SJSA1 (cell line): ENCODE measurements at places on chromosomes 1 and 21. TPM values are rescaled to one million over a fixed set of nuclear protein-coding genes. Genes with fewer than 3 reads are reported as not detected.

- peaks cover 77% of the 10 kb centered on the region for H3K4me1 ChIP-seq
- H3K27me3 ChIP-seq, result no peaks in the 10 kb centered on the region
- no peak for DNase-seq
- H3K4me3 ChIP-seq, result no peak overlapping the region
- H3K27ac ChIP-seq, result peak overlapping the region; percentile 99
- no peaks in the 10 kb centered on the region; the same call in 1 of the 2 replicates for H3K36me3 ChIP-seq
Measured at GRCh38 chr1:243716906-243717305, 133.1 kb downstream of the AKT3 start.

- no peaks in the 10 kb centered on the region for H3K4me1 ChIP-seq
- no peak for DNase-seq
- no peak overlapping the region for H3K27ac ChIP-seq
- no peak overlapping the region for H3K4me3 ChIP-seq
- no peaks in the 10 kb centered on the region for H3K36me3 ChIP-seq
- peaks cover 30% of the 10 kb centered on the region for H3K27me3 ChIP-seq
Measured at GRCh38 chr1:159188375-159188788, 16.3 kb upstream of the ACKR1 start.

Gene HMGCS2
- total RNA-seq, result not detected in 2 replicates

Gene TAS1R1
- not detected in 2 replicates for total RNA-seq

DNA sequence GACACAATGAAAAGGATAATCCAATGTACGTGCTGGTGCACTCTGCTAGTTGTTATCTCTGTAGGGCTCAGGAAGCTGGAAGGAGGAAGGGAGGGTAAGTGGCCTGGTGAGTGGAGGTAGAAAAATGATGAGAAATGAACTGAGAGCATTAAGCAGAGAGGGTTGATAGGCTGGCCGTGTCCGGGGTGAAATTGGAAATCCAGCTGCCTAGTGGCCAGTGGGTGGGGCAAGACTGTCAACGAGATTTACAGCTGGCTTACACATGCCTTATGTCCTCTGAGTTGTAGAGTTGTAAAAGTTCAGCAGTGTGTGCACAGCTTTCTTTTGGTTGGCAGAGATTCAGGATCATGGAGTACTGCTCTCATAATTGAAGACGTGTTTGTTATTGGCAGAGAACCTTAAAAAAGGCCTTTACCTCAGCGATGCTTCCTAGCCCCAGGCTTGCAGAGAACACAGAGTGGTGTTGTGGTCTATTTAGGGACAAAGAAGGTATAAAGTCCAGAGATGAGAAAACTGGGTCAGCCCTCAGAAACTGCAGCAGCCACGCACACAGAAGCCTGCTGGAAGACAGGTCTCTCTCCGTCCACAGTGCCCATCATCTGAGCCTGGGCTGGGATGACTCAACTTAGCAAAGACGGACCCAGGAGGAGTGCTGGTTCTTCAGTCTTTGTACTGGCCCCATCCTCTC, 132.4 kb downstream of the EDEM3 start:
- H3K36me3 ChIP-seq, result no peaks in the 10 kb centered on the region
- H3K4me3 ChIP-seq, result no peak overlapping the region

DNA sequence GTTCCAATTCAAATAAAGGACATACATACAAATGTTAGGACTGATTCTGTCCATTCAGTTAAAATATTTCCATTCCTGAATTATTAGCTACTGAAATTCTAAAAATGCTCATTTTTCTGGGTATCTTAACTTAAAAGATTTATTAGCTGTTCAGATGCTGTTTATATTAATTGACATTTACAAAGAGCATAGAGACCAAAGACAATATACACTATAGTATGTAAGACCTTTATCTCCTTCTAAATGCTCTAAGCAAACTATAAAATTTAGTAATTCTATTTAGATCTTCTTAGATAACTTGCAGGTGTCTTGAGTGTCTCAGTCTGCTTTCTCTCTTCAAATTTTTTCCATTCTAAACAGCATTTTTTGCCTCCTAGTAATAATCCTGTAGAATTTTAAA, 39.3 kb downstream of the VAMP4 start:
- H3K27me3 ChIP-seq, result no peaks in the 10 kb centered on the region
- no peaks in the 10 kb centered on the region; the same call in 1 of the 2 replicates for H3K4me1 ChIP-seq
- no peaks in the 10 kb centered on the region; the same call in 1 of the 2 replicates for H3K36me3 ChIP-seq
- no peak overlapping the region for H3K27ac ChIP-seq
- no peak for DNase-seq

- peaks cover 18% of the 10 kb centered on the region for H3K36me3 ChIP-seq
- peak overlapping the region; percentile 69 for H3K27ac ChIP-seq
- DNase-seq, result no peak
- no peaks in the 10 kb centered on the region for H3K27me3 ChIP-seq
- H3K4me3 ChIP-seq, result peak overlapping the region; percentile 90
Measured at GRCh38 chr1:15618077-15618654, 908 bp downstream of the DDI2 start.

DNA sequence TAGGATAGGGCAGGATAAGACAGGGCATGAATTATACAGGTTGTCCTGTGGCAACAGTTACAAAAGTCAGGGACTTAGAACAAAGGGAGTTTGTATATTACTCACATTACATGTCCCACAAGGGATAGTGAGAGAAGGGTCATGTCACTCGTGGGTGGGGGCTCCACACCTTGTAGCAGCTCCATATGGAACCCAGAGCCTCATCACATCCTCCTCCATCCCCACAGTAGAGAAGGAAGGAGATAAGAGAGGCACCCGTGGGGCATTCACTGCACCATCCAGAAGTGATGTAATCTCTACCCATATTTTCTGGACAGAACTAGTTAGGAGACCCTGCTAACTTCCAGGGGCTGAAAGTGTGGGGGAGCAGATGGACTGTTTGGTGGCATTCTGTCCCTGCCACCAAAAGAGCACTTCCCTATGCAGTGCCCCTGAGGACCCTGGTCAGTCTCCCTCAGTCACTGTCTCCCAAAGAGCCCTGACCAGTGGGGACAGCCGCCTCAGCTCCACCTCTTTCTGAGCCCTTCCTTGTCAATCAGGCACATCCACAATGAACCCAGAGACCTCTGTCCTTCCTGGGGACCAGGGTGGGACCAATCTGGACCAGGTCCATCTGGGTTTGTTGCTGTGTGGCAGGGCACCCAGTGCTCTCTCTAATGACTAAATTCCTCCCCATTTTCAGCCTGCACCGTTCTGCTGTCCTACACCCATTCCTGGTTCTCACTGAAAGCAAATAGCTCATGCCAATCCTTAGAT, 154.8 kb upstream of the ETV3 start:
- no peak overlapping the region for H3K4me3 ChIP-seq
- no peak for DNase-seq
- no peaks in the 10 kb centered on the region for H3K36me3 ChIP-seq

Gene MYCBP
- total RNA-seq, result 28.9 and 29.8 TPM in 2 replicates

Gene LCK
- total RNA-seq, result not detected in 2 replicates

- DNase-seq, result no peak
- no peaks in the 10 kb centered on the region for H3K27me3 ChIP-seq
- H3K27ac ChIP-seq, result no peak overlapping the region
- H3K4me1 ChIP-seq, result peaks cover 7% of the 10 kb centered on the region; the same call in 1 of the 2 replicates
Measured at GRCh38 chr1:224392411-224393249, 36.0 kb downstream of the CNIH4 start.

GRCh38 chr1:223343692-223344091, 20.3 kb downstream of the SUSD4 start:
- H3K27ac ChIP-seq, result no peak overlapping the region
- H3K4me3 ChIP-seq, result no peak overlapping the region
- no peaks in the 10 kb centered on the region for H3K4me1 ChIP-seq
- peaks cover 3% of the 10 kb centered on the region for H3K27me3 ChIP-seq
- DNase-seq, result no peak

DNA sequence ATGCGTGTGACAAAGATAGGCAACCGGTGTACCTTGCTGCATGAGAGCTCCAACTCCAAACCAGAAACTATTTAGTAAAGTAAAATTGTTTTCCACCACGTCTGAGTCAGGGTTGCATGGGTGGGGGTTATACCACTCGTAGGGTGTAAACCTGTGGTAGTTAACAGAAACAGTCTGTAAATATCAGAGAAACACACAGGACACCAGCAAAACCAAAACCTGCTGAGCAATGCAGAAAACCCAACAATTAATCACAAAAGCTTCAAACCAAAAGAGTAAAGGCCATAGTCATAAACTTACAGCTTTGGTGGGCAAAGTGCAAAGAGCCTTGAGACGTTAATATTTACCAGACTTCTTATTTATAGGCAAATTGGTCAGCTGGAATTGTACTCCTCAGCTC, 282.7 kb downstream of the BACH1 start:
- no peaks in the 10 kb centered on the region for H3K27me3 ChIP-seq
- no peak overlapping the region for H3K4me3 ChIP-seq
- no peaks in the 10 kb centered on the region for H3K4me1 ChIP-seq
- H3K27ac ChIP-seq, result no peak overlapping the region
- H3K36me3 ChIP-seq, result no peaks in the 10 kb centered on the region

DNA sequence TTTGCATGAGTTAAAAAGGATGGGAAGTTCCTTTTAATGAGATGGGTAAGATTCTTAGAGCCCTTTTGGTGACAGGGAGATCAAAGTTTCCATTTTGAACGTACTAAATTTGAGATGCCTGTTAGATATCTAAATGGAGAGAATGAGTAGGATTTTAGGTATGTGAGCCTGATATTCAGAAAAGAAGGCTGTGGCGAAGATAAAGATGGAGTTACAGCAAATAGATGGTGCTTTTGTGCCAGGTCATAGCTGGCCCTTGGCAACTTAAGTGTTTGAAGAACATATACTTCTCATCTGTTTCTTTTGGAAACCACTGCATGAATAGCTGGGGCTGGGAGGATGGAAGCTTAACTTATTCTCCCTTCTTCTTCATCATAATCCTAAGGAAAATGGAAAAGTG, 282.5 kb downstream of the PTBP2 start:
- H3K4me1 ChIP-seq, result peaks cover 16% of the 10 kb centered on the region
- H3K4me3 ChIP-seq, result no peak overlapping the region
- H3K36me3 ChIP-seq, result no peaks in the 10 kb centered on the region
- no peak overlapping the region for H3K27ac ChIP-seq

GRCh38 chr21:45747802-45748445, 104.4 kb downstream of the PCBP3 start:
- H3K27ac ChIP-seq, result peak overlapping the region; percentile 80
- peaks cover 37% of the 10 kb centered on the region for H3K4me1 ChIP-seq
- DNase-seq, result peak; percentile 92
- H3K36me3 ChIP-seq, result peaks cover 13% of the 10 kb centered on the region

DNA sequence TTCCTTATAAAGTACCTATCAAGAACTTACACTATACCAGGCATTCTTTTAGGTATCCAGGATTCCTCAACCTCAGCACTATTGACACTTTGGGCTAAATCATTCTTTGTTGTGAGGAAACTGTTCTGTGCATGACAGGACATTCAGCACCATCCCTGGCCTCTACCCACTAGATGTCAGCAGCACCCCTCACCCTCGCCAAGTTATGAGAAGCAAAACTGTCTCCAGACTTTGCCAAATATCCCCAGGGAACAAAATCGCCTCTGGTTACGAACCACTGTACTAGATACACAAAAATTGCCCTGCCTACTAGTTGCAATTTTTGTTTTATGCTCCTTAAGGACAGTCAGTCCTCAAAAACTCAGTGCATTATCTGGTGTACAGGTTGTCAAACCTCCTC, 35.7 kb downstream of the PALMD start:
- peaks cover 57% of the 10 kb centered on the region for H3K4me1 ChIP-seq
- H3K27me3 ChIP-seq, result no peaks in the 10 kb centered on the region
- DNase-seq, result peak; percentile 59
- H3K4me3 ChIP-seq, result no peak overlapping the region
- H3K27ac ChIP-seq, result peak overlapping the region; percentile 87
- no peaks in the 10 kb centered on the region for H3K36me3 ChIP-seq

DNA sequence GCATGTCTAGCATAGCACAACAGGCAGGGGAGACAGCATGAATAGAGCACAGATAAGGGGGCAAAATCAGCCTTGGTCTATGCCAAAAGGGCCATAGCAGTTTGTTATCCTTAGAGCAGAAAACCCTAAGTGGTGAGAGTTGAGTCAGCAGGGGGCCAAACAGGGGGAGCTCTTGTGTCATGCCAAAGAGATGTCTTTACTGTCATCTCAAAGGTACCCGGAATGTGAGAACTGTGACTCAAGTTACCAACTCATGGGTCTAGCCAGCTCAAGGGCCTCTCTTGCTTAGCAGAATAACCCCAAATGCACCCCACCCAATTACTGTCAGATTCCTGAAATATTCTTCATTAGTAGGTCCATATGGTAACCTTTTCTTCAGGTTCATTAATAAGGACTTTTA, 45.9 kb upstream of the NRDC start:
- DNase-seq, result peak; percentile 59
- H3K36me3 ChIP-seq, result peaks cover 29% of the 10 kb centered on the region
- H3K27ac ChIP-seq, result peak overlapping the region; percentile 38
- H3K4me1 ChIP-seq, result peaks cover 53% of the 10 kb centered on the region
- H3K27me3 ChIP-seq, result no peaks in the 10 kb centered on the region

- no peak overlapping the region for H3K4me3 ChIP-seq
- no peaks in the 10 kb centered on the region for H3K27me3 ChIP-seq
- H3K27ac ChIP-seq, result no peak overlapping the region
- no peaks in the 10 kb centered on the region for H3K36me3 ChIP-seq
- no peaks in the 10 kb centered on the region for H3K4me1 ChIP-seq
Measured at GRCh38 chr21:40602080-40602479, 244.9 kb downstream of the DSCAM start.

DNA sequence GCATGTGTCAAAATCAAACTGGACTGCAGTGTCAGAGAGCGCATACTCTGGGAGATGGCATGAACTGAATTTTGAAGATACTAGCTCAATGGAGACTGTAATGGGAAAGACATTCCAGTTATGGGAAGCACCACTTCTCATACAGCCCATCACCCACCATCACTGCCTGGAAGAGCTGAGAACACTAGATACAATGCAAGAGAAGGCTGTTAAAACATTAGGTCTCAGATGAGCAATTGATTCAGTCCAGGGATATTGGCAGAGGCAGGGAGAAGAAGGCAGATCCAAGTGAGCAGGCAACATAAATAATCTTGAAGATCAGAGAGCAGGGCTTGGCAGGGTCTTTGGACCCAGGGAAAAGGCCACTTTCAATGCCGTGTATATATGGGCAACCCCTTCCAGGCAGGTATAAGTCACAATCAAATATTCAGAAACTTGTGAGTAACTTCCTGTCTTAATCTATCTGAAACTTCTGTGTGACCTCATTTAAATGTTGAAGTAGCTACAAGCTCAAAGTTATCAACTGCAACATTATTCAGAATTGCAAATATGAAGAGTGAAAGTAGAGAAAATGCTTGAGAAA, 290.3 kb upstream of the SGIP1 start:
- peaks cover 23% of the 10 kb centered on the region for H3K4me1 ChIP-seq
- H3K27ac ChIP-seq, result no peak overlapping the region
- no peaks in the 10 kb centered on the region for H3K27me3 ChIP-seq
- no peak overlapping the region for H3K4me3 ChIP-seq
- no peak for DNase-seq
- no peaks in the 10 kb centered on the region for H3K36me3 ChIP-seq

DNA sequence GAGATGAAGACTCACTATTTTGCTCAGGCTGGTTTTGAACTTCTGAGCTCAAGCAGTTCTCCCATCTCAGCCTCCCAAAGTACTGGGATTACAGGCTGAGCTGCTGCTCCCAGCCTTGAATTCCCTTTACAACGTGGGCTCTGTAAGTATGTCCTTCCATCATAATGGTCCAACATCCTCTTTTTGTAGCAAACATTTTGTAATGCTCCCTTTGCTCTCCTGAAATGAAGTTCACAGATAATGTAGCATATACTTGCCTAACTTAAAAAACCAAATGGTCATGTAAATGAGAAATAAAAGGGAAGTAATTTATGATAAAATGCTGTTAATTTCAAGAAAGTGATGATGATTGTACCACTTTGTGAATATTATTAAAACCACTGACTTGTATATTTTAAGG, 30.5 kb upstream of the THEM4 start:
- H3K27me3 ChIP-seq, result no peaks in the 10 kb centered on the region
- H3K36me3 ChIP-seq, result no peaks in the 10 kb centered on the region
- DNase-seq, result no peak
- peaks cover 20% of the 10 kb centered on the region for H3K4me1 ChIP-seq

Gene C1QC
- total RNA-seq, result not detected in 2 replicates

Gene ZBTB8B
- not detected in 2 replicates for total RNA-seq
